ENCODE measurements at places on chromosomes 3 and 15.

GRCh38 chr15:51234176-51234927, 104.0 kb downstream of the CYP19A1 start:
- no peak for DNase-seq

GRCh38 chr3:131711114-131711768, 208.5 kb upstream of the MRPL3 start:
- no peak for DNase-seq

- DNase-seq, result no peak
These were observed 42.4 kb upstream of the SLC41A3 start for GRCh38 chr3:126126286-126126685.

DNA sequence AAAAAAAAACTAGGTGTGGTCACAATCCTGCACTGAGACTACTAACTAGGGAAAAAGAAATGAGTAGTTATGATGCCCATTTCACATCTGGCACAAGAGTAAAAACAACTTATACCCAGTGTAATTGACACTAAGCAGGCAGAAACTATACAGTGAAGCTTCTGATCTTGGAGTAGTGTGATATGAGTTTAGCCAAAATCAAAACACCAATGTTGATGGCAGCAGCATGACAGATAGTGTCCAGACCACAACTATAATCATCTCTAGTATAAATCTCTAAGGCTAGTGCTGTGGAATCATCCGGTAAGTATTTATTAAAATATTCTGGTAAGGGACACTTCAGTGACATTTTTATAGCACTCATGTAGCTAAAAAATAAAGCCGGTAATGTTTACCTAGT, 108.5 kb upstream of the EPHA6 start:
- DNase-seq, result no peak

GRCh38 chr3:53150247-53151085, 10.5 kb upstream of the PRKCD start:
- no peak for DNase-seq

DNA sequence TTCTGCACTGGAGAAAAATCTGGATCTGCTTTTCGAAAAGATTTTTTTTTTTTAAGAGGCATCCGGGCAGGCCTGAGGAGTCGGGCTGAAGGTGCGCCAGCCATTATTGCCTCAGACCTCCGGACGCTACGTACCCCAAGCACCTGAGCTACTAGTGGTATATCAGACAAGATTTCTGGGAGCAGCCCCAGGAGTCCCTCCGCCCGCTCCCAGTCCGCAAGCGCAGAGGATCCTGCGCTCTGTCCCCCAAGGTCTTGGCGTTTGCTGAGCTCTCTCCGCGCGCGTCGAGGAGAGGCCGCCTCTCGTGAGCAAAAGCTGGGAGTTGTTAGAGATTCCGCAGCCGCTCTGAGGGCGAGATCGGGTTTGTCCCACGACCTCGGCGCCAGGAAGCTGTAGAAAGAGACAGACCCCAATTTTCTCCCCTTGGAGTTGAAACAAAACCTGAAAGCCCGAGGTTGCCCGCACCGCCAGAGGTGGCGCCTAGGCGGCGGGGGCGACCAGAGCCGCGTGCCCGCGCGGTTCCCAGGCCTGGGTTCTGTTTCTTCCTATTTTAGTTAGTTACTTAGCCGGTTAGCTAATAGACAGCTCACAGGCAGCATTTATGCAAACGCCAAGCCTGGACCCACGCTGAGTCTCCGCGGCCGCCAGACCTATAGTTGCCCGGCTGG, 72.5 kb upstream of the POLG start:
- DNase-seq, result no peak

GRCh38 chr15:96237002-96237401, 93.5 kb upstream of the NR2F2 start:
- DNase-seq, result no peak

Data from CD4-positive, alpha-beta T cell treated with Interleukin-4 for 1 hour (primary cell).